BJ (cell line): ENCODE measurements at places on chromosomes 7 and 10. TPM values are rescaled to one million over a fixed set of nuclear protein-coding genes. Genes with fewer than 3 reads are reported as not detected.

DNA sequence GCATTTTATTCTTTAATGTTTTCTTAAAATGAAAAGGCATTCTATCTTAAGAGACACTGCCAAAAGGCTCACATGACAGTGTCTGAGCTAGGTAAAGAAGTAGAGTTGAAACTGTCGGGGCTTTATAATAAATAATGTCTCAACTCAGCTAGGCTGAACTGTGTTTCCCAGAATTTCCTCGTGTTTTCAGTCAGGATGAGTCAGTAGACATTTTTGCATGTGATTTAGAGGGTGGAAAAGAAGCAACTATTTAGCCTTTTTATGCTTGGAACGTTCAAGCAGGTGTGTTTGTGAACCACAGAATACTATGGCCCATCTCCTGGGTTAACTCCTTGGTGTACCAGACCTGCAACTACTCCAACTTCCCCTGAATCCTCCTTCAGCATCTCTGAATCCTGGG, 23.4 kb upstream of the LIPA start:
- peak; percentile 54 for DNase-seq

DNA sequence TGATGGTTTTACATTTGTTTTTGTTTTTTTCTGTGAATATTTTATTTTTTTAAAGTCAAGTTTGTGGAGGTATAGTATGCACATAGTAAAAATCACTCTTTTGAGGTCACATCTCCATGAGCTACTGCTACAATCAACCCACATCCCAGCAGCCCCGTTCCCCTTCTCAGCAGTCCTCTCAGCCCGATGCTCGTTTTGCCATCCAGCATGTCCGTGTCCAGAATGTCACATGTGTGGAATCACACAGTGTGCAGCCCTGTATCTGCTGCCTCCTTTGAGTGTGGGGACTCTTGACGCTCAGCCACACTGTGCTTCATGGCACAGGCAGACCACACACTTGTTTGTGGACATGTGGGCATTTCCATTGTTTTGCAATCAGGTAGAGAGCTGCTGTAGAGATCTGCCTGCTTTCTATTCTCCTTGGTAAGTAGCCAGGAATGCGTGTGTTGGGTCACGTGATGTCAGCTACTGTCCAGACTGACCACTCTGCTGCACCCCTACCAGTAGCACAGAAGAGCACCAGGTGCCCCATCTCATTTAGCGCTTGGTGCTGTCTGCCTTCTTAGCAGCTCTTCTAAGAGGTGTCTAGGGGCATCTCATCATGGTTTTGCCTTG, 71.6 kb upstream of the CAMK2B start:
- no peak for DNase-seq

- no peak for DNase-seq
Observed at GRCh38 chr10:29681676-29682448, 47.1 kb upstream of the SVIL start.

DNA sequence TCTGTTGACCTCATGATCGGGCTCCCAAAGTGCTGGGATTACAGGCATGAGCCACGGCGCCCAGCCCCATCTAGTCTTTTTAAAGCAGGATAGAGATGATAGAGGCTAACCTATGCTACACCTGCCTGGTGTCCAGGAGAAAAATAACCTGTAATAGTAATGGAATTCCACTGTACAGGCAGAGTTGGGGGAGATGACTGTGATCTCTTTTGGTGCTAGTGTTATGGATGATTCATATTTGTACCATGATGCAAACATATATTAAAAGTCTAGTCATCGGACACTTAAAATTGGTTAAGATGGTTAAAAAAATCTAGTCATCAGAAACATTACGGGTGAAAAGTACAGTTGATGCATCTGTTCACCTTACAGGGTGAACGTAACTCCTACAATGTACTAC, 6.1 kb upstream of the SAR1A start:
- DNase-seq: no peak

- DNase-seq: no peak
Observed at GRCh38 chr7:21743493-21743892, 200.7 kb downstream of the DNAH11 start.

GRCh38 chr10:52308251-52309031, 5.6 kb upstream of the DKK1 start:
- no peak for DNase-seq

- DNase-seq: no peak
Observed at GRCh38 chr7:5139998-5140397, 50.0 kb upstream of the WIPI2 start.

- DNase-seq: no peak
Observed at GRCh38 chr10:2881720-2882620, 185.4 kb upstream of the PFKP start.

DNA sequence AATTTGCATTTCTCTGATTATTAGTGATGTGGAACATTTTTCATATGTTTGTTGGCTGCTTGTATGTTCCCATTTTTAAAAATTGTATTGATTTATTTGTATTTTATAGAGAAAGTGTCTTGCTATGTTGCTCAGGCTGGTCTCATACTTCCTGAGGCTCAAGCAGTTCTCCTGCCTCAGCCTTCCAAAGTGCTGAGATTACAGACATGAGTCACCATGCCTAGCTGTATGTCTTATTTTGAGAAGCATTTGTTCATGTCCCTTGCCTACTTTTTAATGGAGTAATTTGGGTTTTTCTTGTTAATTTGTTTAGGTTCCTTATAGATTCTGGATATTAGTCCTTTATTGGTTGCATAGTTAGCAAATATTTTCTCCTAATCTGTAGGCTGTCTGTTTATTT, 214.2 kb upstream of the KAT6B start:
- DNase-seq: no peak

DNA sequence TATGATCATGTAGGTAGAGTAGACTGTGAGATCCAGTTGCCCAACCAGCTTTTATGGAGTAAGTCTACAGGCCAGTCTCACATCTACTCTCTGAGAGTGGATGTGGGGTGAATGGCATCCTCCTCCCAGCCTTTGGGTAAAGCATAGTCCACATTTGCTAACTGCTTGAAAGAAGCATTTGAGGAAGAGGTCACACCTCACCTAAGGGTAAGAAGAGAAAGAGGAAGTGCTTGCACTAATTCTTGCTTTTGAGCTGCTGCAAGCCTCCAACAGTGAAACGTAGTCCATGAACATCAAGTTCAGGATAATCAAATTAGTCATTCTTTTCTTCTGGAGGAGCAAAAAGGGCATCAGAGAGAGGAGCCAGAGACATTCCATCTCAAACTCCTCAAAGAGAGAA, 93.9 kb upstream of the AGR3 start:
- no peak for DNase-seq

DNA sequence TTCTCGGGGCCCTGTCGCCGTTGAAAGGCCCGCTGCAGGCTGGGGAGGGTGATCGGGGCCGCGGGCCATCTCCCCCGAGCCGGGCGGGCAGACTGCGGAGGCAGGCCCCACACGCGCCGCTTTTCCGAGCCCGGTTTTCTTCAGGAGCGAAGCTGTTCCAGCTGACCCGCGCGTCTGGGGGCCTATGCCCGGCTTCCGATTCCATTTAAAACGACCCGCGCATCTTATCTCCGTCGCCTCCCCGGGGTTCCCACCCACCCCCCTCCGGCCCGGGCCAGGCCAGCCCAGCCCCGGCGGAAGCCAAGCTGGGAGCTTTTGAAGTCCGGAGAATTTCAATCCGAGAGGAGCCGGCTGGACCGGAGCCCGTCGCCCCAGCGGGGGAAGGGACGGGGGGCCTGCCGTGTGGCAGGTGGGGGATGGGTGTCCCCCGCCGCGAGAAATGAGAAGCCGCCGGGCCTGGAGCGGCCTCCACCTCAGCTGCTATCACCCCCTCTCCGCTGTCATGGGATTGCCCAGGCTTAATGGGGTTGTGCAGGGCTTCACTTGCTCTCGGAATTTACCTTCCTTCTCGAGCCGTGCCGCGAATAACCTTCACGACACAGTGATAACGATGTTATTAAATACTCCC, 3.1 kb upstream of the EVX1 start:
- DNase-seq: no peak

DNA sequence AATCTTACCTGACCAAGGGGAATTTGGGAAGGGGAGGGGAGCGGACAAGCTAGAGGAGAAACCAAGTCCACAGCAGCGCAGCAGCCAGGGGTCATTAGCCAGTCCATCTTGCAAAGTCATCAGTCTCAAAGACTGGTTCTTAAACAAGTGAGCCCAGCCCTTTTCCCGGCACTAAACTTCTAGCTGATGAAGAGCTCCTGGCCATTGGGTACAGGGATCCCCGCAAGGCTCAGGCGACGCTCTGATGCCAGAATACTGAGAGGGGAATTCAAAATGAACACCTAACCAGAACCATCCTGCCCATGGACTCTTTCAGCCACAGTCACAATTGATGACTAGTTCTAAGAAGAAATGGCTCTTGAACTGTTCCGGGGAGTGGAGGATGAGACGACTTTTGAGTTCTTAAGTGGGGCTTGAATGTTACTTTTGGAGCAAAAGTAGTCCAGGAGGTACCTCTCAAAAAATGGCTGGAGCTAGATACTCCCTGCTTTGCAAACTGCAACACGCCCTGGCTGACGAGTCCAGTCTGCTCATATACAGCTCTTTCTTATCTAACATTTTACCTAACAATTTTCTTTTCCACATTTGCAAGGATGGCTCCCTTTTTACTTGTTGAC, 2.5 kb upstream of the TWIST1 start:
- DNase-seq: no peak

DNA sequence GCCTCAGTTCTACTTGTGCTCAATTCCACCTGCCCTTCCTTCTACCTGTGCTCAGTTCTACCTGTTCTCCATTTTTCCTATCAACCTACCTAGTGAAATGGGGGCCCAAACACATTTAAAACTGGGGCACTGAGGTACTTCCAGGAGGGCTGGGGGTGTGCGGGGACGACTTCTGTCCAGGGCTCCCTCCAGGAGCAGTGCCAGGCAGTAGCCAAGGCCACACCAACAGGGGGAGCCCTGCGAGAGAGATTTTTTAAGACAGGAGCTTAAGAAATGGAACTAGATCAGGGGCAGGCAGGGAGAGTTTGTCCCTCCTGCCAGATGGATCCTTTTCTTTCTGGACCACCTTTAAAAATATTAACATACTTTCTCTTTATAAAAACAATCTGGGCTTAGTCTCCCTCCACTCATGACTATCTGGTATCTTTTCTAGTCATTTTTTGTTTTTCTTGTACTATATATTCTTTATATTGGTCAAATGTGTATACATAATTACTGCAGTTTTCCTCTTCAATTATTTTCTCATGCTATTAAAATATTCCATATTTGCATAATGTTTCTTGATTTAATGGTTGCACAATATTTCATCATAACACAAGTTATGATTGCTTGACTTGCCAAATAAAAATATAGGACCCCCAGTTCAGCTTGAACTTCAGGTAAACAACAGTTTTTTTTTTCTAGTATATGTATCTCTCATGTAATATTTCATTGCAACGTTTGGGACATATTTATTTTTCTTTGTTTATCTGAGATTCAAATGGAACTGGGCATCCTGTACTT, 47.3 kb upstream of the INSYN2A start:
- no peak for DNase-seq

- no peak for DNase-seq
Observed at GRCh38 chr7:131623154-131623553, 66.7 kb upstream of the PODXL start.

- DNase-seq: no peak
Observed at GRCh38 chr7:28981161-28981465, 23.0 kb upstream of the TRIL start.

GRCh38 chr7:76232698-76233097, 31.0 kb downstream of the SRRM3 start:
- DNase-seq: no peak

DNA sequence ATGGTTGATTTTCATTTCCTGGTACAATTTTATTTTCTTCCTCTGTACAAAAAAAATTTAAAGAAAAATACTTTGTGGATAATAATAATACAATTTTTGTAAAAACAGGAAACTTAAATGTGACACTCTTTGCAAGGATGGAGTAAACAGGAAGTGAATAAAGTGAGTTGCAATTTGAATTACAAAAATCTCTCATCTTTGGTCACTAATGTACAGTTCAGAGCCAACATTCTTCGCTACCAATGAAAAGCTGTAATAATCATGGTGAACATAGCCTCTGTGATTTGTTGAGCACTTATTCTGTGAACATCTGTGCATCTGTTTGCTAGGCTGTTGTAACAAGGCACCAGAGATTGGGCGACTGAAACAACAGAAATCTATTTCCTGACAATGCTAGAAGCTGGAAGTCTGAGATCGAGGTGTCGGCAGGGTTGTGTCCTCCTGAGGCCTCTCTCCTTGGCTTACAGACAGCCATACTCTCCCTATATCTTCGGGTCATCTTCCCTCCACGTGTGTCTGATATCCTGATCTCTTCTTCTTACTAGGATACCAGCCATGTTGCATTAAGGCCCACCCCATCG, 295.3 kb upstream of the KLF6 start:
- DNase-seq: no peak

DNA sequence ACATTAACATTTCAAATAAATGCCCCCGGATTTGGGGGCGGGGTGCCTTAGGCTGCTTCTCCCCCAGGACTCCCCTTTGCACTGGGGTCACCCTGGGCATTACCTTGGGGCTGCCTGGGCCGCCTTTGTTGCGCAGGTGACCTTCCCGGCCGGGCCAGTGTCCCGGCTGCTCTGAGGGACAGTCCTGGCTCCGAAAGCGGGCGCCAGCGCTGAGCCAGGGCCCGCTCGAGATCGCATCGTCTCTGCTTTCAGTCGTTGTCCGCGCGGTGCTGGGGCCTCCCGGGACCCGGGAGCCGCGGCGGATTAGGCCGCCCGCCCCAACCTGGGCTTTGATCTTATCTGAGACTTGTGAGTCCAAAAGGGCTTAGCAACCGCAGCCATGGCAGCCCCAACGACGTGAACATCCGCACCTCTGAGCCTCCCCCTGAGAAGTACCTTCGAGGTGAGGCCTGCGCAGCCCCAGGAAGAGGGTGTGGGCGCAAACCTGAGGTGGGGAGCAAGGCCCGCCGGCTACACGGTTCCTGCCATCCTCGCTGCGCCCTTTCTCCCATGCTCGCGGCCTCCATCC, 14.8 kb upstream of the WAPL start:
- DNase-seq: no peak

- DNase-seq: no peak
Observed at GRCh38 chr7:41503438-41503837, 199.5 kb downstream of the INHBA start.

DNA sequence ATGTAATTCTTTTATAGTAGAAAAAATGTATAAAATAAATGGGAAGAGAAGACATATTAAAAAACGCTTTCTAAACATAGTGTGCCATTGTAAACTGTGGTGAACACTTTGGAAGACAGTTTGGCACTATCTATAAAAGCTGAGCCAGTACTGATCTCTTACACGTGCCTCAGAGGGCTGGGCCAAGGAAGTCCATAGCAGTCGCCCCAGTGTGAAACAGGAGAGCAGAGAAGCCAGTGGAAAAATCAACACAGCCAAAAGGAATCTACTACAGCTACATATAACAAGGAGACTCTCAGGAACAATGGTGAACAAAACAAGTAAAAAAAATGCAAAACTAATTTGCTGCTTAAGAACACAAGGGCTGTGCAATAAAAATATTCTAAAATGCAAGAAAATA, 20.6 kb downstream of the SEPHS1 start:
- DNase-seq: no peak

- no peak for DNase-seq
Observed at GRCh38 chr7:88431882-88432281, 125.2 kb upstream of the STEAP4 start.

- DNase-seq: no peak
Observed at GRCh38 chr7:147452816-147453215, 1137.8 kb upstream of the C7orf33 start.

Gene H2BK1
- not detected in 2 replicates for polyA plus RNA-seq

Gene STRIP2
- 1.5 and 2.0 TPM in 2 replicates for polyA plus RNA-seq
